NCI-H446 treated with DMSO at 0.1 percent for 48 hours (cell line): ENCODE measurements at places on chromosomes 6 and 20.
A peak's percentile ranks its signal among the peaks of the same experiment; 100 is the strongest.

GRCh38 chr6:26532699-26533531, 5.3 kb upstream of the HMGN4 start:
- DNase-seq, result peak; percentile 83

- DNase-seq, result peak; percentile 76
Observed at GRCh38 chr6:19664878-19665612, 172.1 kb upstream of the ID4 start.

GRCh38 chr6:73252703-73253102, 10.3 kb downstream of the KHDC1 start:
- DNase-seq, result no peak

DNA sequence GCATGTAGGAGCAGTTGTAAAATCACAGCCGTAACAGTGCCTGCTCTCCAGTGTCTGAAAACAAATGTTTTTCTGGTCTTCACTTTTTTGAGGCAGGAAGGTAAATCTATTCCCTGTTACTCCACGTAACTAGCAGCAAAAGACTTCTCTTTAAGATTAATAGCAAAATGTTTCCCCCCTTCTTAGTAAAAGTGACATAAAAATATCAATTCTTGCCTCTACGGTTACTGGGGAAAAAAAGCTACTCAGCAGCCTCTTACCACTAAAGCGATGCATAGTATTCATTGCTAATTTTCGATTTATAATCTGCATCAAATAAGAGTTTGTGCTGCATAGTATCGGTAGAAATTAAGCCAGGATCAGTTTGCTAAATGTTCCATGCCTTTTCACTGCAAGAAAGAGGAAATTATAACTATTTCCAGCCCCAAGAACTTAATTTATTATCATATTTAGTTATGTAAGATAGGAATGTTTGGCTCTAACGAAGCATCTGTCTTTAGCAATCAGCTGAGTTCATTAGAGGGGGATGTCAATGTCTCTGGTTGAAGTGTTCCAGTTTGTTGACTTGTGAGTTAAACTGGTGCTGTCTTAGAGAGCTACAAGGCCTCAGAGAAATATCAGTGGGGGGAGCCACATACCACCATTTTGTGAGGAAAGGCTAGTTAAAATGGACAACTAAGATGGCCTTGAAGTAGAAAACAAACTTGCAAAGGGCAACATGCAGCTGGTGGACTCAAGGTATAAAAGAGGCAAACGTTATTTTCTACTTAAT, 617 bp upstream of the TSPYL1 start:
- no peak for DNase-seq

GRCh38 chr20:10832141-10832540, 158.3 kb upstream of the JAG1 start:
- no peak for DNase-seq

DNA sequence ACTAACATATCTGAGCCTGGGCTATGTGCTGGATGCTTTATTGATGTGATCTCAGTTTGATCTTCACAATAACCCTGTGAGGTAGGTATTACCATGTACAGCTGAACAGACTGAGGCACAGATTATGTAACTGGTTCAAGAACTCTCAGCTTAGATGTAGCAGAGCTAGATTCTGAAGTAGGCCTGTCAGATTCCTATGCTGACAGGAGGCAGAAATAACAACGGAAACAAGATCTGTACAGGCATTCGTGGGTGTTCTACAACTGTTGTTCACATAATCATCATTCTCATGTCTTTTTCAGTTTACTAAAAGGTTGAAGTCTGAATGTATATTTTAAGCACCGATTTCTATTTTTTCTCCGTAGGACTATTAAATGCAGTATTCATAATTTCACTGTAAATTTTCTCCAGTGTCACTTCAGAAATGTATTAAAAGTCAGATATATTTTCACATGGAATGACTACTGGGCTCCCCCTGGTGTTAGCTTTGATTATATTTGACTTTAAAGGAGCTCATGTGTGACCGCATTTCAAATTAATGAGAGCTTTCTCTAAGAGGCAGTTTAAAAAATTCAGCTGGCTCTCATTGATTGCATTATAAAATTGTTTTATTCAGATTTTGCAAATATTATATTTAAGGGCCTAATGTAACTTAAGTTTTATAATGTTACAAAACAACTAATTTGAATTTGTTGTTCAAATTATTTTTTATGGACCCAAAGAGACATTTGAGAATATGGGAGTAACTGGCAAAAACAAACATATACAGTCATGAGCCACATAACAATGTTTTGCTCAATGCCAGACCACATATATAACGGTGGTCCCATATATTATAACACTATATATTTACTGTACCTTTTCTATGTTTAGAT, 36.4 kb upstream of the SLC17A4 start:
- DNase-seq, result peak; percentile 20

DNA sequence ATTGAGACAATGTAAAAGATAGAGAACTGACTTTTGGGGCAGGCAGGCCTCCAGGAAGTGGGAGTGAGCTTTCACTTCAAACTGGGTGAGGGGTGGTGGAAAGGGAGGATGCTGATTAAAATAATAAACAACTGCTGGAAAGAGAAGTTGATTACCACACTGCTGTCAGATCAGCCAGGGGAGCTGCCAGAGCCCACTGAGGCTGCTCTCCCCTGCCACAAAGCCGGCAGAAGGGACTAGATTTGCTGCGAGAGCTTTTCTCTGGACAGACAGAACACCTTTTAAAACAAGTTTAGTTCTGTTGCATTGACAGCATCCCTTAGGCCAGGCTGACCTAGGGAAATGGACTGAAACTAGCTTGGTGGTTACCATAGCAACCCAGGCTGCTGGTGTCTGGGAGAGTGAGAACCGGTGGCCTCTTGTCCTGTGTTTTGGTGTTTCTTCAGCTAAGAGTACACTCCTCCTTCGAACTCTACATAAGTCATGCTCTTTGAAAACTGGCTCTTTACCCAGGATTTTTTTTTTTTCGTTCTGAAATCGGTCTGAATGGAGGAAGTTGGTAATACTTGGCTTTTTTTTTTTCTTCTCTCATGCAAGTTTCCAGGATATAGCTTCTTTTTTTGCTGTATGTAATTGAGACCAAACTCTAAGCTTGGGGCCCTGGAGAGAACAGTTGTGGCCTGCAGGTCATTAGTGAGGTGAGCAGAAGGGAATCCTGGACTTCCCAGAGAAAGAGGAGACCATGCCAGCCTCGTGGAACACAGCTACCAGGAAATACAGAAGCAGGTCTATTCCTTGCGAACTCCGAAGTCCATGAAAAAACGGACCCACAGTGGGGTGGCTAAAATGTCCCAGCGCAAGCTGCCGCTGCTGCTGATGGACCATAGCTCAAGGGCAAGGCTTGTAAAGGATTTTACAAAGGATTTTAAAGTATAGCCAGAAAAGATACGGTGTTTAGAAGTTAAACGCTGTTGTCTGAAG, 374.4 kb downstream of the UTRN start:
- DNase-seq, result no peak

DNA sequence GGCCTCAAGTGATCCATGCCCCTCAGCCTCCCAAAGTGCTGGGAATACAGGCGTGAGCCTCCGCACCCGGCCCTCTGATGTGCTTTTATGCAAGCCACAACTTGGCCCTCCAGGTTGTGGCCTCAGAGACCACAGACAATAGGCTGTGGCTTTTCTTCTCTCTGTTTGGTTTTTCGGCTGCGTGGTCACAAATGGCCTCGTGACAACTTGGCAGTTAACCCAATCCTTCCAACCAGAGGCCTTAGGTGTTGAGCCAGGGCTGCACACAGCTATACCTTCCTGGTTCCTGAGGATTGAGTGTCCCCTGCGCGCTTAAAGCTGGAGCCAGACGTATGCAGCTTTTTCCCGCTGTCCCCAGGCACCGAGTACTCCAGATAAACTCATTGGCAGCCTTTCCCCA, 6.3 kb upstream of the TGM3 start:
- no peak for DNase-seq

GRCh38 chr6:63740709-63741108, 105.1 kb downstream of the PHF3 start:
- DNase-seq, result peak; percentile 50

DNA sequence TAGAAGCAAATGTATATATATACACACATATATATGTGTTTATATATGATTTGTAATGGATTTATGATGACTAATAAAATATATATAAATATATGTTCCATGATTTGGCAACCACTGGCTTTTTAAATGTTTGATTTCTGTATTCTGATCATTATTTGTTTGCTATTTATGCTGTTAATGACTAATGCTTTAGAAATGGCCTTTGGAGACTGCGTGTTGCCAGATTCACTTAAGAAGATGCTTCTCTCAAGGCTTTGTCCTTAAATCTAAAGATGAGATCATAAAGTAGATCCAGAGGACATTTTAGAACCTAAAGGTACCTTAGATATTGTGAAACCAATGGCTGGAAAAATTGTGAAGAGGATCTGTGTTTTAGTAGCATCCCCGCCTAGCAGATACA, 116.0 kb upstream of the SUPT3H start:
- DNase-seq, result no peak

DNA sequence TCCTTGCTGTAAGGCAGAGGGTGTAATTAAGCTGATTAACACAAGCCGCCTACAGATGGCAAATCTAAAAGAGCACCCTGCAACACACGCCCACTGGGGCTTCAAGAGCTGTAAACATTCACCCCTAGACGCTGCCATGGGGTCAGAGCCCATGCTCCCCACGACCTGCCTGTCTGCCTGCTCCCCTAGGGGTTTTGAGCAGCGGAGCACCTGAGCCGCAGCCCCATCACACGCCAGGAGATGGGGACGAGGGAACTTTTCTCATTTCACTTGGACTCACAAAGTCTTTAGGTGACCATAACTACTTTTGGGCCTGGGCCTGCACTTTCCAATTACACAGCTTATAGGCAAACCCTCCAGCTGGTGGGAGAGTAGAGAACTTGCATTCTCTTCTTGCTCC, 99.0 kb upstream of the SOX4 start:
- DNase-seq, result no peak

DNA sequence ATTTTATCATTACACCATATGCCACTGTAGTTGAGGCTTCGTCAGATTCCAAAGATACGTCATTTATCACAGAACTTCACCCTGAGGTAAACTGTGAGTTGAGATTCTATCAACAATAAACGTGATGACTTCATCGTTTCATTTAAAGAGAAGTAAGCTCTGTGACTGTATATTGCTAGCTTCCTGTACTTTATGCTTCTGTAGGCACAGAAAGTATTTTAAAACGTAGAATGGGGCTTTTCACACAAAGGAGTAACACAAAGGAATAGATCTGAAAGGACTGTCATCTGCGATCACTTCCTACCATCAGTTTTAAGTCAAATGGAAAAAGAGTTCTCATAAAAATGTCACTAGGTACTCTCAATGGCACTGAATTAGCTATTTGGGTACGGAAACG, 234.4 kb upstream of the MCHR2 start:
- DNase-seq, result no peak

DNA sequence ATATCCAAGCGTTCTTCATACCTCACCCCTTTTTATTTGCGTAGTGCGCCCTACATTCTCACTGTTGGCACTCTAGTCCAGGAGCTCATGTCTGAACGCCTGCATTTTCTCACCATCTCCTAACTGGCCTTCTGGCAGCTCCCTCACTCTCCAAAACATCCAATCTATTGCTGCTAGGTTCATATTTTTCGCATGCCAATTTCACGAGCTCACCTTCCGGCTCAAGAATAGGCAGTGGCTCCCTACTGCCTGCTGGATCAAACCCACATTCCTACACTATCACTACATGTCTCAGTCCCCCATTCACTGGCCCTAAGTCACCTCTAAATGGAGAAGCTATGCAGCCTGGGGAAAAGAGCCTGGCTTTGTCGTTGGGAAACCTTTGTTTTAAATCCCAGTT, 115.0 kb downstream of the IPCEF1 start:
- DNase-seq, result no peak

- no peak for DNase-seq
Observed at GRCh38 chr6:46501136-46502089, 10.2 kb upstream of the RCAN2 start.

DNA sequence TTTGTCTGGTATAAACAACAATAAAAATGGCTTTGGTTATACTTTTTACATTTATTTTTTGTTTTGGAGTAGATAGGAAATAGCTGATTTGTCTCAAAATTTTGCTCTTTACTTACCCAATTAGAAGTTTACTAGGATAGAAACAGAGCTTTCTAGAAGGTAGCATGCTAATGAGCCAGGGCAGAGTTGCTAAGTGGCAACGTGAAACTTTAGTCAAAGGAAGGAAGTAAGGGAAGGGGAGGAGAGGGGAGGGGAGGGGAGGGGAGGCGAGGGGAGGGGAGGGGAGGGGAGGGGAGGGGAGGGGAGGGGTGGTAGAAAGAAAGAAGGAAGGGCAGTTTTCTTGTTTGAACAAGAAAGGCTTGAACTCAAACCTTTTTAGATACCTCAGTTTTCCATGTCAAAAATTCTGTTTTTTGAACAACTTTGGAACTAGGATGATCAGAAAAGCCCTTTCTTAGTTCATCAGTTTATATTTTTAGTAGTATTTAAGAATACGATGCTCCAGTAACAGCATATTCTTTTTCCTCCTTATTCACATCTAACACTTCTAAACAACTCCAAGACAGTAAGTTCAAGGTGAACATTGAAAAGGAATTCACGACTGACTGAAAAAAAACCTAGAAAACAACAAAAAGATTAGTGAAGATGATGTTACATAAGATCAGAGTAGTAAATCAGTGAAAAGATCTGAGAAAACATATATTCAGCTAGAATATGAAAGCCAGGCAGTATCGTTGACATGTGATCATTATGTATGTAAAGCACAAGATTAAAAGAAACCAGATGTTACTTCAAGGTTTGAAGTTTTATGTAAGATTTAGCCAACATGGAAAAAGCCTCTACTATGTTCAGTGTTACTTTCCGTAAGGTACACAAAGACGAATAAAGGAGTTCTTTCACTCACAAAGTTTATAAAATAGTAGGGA, 263.4 kb downstream of the ARHGAP18 start:
- DNase-seq, result no peak

- DNase-seq, result no peak
Observed at GRCh38 chr20:53795170-53795569, 201.5 kb upstream of the ZNF217 start.

- DNase-seq, result no peak
Observed at GRCh38 chr20:43717616-43717995, 9.2 kb downstream of the GTSF1L start.

DNA sequence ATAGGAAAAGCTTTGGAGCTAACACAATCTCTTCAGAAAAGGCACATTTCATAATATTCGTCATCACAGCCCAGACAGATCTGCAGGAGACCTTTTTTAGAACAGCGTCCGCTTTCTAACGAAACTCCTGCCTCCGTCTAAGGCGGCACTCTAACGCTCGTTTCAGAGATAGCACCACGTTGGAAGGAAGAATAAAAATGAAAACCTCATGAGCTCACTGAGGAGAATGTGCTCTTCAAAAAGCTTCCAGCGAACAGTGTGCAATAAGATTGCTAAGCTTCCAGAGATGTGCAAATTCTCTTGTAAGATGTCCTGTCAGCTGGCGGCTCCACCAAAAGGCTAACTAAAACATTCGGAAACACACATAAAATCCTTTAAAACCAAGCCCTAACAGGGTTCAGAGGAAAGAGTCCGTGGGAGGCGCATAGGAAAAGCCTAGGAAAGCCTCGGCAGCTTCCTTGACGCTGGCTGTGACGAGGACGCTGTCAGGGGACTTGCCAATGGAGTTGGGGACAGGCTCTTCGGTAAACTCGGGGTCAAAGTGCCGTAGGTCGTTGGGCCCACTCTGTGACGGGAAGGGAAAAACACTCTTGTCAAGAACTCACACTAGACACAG, 117.6 kb upstream of the SLC2A12 start:
- DNase-seq, result no peak

GRCh38 chr6:67345946-67346345, 1289.1 kb upstream of the ADGRB3 start:
- DNase-seq, result no peak
